CD14-positive monocyte (primary cell): ENCODE measurements at places on chromosomes 4 and X. TPM values are rescaled to one million over a fixed set of nuclear protein-coding genes. Genes with fewer than 3 reads are reported as not detected.

Gene XAGE1A
- polyA plus RNA-seq: not detected in 2 replicates

Gene ZFYVE28
- polyA plus RNA-seq: 1.1 TPM

- no peak for DNase-seq
Observed at GRCh38 chr4:182823576-182823975, 93.6 kb downstream of the DCTD start.

Gene PCDH18
- not detected in 2 replicates for polyA plus RNA-seq

Gene TRIM60
- polyA plus RNA-seq: not detected

Gene GYPE
- not detected for polyA plus RNA-seq

DNA sequence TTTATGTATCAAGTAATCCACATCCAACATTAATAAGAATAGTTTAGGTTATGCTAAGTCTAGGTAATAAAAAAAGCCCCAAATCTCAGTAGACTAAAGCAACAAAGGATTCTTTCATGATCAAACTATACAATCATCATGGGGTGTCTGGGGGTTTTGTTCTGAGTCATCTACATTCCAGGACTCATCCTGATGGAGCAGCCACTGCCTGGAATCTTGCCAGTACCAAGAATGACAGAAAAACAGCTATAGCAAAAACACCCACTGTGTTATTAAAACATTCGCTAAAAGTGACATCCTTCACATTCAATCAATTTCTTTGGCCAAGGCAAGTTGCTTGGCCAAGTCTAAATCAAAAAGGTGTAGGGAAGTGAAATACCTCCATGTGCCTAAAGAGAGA is 3.9 kb upstream of the ARHGEF38 start:
- no peak for DNase-seq

DNA sequence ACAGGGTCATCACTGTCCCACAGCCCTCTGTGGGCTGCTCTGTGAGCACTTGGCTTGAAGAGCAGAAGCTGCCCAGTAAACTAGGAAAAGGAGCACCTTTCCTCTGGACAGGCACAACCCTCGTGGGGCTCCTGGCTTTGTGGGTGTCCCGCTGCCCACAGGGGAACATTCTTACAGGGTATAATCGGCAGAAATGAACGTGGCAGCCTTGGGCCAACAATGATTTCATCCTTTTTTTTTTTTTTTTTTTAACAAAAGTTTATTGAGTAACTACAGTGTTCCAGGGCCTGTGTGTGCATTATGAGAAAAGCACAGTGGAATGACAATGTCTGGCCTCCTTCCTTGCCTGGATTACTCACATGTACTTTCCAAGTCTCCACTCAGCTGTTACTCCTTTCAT is 197.2 kb downstream of the PDGFC start:
- DNase-seq: no peak
